Activated CD4-positive, alpha-beta T cell treated with anti-CD3 and anti-CD28 coated beads, Interleukin-2, amount 10 ng/mL, durations not matched to agents 7 days and 5 days (primary cell): ENCODE measurements at places on chromosomes 6 and 20. TPM values are rescaled to one million over a fixed set of nuclear protein-coding genes. Genes with fewer than 3 reads are reported as not detected.

DNA sequence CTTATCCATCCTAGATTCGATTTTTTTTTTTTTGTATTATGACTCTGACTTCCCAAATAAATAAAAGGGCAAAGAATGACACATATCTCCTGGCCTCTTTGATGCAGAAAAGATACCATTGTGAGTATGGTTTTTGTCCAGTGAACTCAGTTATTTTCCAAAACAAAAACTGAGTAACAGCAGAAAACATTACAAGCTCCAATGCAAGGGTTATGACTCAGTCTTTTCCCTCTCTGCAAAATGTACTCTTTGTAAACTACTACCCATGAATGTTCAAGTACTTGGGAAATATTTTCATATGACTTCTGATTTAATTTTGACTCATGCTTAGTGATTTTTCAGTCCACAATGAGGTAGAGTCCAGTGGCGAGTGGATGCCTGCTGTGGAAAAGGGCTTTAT lies 355.3 kb downstream of the RNF144B start:
- DNase-seq, result no peak

GRCh38 chr6:156485150-156485549 lies 292.0 kb upstream of the ARID1B start:
- DNase-seq, result no peak

The CYP39A1 gene
- total RNA-seq, result not detected

DNA sequence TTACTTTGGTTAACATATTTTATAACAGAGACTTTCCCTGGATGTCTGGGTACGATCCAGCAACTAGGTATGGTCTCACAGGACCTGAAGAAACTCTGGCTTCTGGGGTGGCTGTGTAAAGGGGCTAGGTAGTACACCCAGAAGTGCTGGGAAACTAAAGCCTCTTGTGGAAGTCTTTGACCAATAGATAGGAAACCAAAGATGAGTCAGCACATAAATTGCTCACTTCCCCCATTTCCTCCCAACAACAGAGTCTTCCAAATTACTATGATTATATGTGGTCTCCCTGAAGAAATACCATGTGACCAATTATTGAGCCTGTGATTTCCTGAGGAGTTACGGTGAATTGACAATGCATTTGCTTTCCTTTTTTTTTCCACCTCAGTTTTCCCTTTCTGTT lies 26.8 kb upstream of the TBX18 start:
- no peak for DNase-seq

DNA sequence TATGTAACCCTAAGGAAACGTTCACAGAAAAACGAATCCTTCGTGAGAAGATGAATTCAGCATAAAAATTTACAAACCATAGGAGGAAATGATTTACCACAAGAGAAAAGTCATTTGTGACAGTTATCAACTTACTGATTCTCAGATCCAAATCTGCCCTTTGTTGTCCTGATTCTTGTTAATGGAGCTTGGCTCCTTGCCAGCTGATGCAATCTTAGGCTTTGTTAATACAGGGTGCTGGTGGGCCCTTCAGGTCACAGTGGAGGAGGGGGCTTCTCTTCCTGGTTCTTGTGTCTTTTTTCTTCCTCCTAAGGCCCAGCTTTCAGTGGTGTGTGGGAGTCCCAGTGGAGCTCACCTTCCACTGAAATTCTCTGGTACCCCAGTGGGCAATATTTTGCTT lies 108.4 kb upstream of the MAP3K7 start:
- DNase-seq, result no peak

The SMLR1 gene
- total RNA-seq, result not detected

- no peak for DNase-seq
Observed at GRCh38 chr6:45651301-45651700, 273.6 kb upstream of the SUPT3H start.

- no peak for DNase-seq
Observed at GRCh38 chr6:1664329-1664728, 54.6 kb downstream of the FOXC1 start.

The CTCFL gene
- not detected for total RNA-seq

DNA sequence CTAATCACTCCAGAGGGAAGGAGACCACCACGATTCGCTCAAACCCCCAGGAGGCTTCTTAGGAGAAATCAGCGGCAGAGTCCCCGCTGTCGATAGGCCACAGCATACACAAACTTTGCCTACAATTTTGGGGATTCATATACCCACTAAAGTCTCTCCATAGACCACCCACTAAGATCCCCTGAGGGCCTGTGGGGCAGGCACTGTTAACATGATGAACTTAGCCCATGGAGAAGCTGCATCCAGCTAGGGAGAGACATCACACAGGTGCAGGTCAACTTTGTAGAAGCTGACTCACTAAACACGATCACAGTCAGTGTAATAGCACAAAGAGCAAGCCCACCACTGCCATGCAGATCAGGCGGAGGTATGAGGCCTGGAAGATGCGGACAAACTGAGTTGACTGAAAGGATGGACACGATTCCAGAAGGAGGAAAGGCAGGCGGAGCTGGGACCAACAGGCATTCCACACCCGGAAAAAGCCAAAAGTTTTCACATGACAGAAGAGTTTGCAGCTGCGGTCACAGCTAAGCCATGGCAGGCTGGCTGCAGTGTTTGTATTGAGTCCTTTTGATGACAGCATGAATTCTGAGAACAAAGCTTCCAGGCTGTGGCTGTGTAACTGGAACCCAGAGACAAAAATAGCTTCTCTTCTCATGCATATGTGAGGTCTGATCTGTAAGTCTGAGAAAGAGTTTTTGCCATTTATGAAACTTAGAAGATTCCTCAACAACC lies 75.7 kb upstream of the QKI start:
- DNase-seq, result no peak

GRCh38 chr6:157251586-157252247 lies 71.6 kb downstream of the TMEM242 start:
- DNase-seq, result no peak

DNA sequence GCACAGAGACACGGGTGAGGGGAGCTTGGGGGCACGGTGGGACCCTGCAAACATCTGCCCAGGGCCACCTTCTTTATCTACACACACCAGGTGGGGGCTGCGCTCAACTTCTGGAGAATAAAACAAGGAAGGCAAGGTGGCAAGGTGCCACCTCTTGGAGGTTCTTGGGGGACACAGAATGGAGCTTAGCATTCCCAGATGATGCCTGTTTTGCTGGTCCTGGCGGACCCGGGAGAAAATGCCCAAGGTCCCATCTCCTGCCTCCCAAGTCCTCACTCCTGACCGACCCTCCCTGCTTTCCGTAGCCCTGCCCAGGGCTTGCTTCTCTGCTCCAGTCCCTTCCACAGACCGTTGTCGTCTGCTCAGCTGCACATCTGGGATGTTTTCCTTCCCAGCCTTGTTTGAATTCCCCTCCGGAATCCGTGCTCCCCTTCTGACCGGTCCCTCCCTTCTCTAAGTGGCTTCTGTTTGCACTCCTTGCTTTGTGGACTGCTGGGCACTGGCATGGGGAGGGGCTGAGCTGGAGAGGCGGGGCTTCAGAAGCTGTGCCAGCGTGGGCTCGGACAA lies 13.1 kb downstream of the ITPR3 start:
- no peak for DNase-seq

GRCh38 chr20:20729563-20729962 lies 17.1 kb upstream of the RALGAPA2 start:
- DNase-seq, result no peak

DNA sequence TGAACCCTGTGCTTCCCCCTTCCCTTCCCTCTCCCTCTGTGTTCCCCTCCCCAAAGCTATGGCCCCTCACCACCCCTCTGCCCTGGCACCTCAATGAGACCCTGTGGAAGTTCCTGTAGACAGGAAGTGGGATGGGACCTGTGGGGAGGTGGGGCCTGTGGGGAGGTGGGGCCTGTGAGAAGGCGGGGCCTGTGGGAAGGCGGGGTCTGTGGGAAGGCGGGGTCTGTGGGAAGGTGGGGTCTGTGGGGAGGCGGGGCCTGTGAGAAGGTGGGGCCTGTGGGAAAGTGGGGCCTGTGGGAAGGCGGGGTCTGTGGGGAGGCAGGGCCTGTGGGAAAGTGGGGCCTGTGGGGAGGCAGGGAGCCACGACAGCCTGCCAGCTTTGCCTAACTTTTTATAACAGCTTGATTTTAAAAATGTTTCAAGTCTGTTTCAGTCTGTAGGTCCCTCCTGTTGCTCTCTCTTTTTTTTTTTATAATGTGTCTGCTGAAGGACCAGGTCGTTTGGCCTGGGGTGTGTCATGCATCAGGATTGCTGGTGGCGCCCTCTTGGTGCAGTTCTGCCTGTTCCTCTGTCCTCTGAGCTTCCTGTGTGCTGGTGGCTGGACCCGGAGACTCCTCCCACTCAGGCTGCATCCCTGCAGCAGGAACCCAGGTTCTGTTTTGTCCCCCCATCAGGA lies 70.5 kb upstream of the SLCO4A1 start:
- DNase-seq, result no peak

DNA sequence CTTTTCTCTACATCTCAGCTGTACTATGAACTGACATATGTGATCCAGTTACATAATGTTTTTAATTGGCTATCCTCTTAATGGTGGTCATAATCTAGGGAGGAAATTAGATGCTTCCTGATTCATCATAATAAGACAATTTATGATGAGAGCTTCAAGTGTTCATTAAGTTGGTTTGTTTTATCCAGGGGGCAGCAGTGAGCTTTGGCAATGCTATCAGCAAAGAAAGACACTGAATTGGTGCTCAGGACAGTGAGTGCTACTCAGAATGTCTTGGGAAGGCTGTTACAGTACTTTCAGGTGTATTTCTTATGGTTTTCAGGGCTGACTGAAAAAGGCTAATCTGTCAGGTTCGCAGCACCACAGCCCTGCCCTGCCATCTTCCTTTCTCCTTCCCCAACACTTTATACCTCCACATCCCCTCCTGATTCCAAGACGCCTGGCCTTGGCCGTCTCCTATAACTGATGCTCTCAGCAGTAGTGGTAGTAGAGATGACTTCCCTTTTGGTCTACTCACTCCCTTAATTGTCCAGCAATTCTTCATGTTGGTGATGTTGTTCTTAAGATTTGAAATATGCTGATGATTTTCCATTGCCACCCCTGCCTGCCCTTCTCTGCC lies 67.0 kb upstream of the TNFAIP3 start:
- peak; percentile 75 for DNase-seq

DNA sequence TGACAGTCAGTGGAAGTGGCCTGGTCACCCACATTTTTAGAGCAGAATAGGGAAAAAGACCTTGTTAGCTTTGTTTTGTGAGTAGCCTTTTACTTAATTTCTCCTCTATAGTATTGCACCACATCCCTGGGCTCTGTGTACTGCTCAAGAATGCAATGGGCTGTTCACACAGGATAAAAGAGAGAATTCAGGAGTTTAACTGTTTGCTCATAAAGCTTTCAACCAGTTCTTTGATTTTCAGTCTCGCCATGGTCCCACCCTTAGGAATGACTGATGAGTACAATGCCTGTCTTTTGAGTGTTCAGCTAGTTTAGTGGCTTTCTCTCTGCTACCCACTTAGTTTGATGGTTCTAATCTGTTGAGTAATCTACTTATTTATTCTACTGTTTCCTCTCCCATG lies 129.7 kb downstream of the PLG start:
- DNase-seq, result no peak

The DYNLT2 gene
- total RNA-seq, result 2.5 TPM

The ATRN gene
- total RNA-seq, result 7.8 TPM

The NEU1 gene
- total RNA-seq, result 17.0 TPM

DNA sequence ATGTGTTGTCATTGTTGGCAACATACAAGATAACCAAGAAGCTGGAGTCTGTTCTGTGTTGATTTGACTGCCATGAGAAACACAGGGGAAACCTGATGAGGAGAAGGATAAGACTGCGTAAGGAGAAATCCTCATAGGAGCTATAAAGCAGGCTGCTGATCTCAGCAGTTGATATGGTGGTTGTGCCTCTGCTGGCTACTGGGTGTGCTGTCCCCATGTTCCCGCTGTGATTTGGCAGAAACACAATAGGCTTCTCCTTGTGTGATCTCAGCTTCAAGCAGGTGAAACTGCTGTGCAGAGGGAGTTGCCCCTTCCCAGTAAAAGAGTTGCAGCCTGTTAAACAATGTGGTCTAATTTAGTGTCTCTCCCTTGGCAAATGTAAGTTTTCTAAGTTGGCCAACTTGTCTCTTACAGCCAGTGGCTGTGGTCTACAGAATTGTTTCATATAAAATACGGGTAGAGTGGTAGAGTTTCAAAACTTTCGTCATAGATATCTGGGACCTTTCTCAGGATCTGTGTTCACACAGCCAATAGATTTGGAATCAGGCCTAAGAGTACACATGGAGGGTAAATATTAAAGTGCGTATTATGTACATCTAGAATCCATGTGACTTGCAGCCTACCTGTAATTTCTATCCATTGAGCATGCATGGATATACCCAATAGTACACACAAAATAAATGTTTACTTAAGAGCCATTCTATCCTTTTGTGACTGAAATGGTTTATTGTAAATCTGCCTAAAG lies 78.4 kb downstream of the RNF144B start:
- no peak for DNase-seq

- no peak for DNase-seq
Observed at GRCh38 chr6:12733876-12734275, 17.3 kb downstream of the PHACTR1 start.

DNA sequence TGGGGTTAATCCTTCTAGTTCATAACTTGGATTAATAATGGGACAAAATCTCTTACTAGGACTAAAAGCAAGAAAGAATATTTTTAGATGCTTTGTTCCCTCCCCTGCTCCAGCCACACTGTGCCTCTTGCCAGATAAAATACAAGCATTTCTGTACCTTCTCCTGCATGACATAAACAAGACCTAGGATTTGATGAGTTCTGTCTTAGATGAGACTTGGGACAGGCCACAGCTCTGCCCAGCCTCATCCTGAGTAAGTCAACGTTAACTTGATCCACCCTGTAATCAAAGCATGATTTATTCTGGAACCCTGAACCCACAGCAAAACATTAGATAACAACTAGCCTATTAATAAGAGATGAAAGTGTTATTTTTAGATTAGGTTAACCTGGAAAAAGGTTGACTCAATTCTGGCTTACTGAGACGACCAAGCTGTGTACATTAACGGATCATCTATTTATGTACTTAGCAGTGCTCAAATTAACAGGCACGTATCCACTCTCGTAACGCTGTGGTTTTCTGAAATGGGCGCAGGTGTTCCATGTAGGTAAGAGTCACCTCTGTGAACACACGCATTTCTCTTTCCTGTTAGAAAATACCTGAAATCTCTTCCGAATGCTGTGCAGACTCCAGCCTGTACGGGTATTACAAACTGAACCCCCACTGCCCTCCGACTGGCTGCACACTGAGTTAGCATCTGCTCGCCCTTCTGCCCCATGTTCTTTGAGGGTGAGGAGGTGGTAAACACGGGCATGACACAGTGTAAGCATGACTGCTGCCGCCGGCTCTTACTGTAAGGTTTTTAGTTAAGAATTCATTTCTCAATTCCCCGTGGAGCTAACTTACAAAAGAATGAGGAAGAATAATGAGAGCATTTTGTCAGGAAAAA lies 132.1 kb upstream of the FOXQ1 start:
- no peak for DNase-seq

GRCh38 chr6:142705054-142705453 lies 239.9 kb downstream of the HIVEP2 start:
- DNase-seq, result no peak

GRCh38 chr20:4688305-4688704 lies 33.4 kb upstream of the PRND start:
- DNase-seq, result no peak

The PRSS35 gene
- not detected for total RNA-seq

The FILIP1 gene
- not detected for total RNA-seq

The CST1 gene
- not detected for total RNA-seq
